ENCODE measurements at places on chromosomes 7 and 10.

DNA sequence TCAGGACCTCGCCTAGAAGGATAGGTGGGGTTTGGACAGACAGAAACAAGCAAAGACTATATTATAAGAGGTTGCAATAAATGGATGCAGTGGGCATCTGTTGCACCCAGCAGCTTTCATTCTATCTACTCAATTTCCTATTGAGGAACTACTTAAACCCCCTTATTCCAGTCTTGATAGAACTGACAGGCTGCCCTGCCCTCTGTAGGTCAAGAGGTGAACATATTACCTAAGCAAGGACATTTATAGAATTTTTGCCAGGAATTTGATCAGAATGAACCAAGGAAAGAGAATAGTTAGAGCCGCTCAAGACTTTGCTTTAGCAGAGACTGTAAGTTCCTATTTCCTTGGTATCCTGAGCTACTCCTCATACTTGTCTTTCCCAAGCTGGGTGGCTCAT lies 9.5 kb downstream of the VTI1A start:
- no peak for DNase-seq

GRCh38 chr7:150325901-150326300 lies 2.6 kb upstream of the ACTR3C start:
- DNase-seq: no peak

DNA sequence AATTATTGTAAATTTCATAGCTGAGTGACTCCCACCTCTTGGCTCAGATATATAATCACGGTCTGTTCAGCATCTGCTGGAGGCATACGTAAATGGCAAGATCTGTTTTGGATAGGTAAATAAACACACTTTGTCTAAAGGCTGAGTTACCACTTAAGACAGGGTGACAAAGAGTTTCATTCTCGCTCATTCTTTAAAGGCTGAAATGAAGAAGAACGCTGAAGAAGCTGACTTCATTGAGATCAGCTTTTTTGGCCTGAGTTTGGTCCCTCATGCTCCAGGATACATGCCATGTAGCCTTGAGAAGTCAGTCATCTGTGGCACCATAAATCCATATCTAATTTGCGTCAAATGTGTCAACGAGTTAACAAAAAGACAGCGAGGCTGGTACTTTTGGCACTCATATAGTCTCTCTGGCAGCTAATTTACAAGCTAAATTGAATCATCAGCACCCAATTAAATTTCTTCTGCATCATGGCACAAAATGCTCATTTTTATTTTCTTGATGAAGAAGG lies 309.9 kb downstream of the GPAM start:
- DNase-seq: no peak

DNA sequence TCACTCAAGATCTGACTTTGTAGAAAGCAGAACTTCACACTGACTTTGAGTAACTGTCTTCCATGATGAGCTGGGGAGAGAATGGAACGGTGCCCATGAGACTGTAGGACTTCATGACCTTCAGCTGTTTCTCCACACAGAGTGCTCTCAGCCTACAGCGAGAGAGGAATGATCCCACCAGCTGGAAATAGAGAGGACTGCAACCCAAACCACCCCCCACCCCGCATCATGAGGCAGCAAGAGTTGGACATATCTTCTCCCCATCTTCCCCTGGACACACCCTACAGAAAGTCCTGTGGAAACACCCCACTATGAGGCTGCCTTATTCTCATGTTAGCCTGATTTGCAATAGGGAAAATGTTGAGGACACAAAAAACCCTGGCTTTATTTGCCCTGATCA lies 312.5 kb downstream of the PAXIP1 start:
- DNase-seq: no peak

DNA sequence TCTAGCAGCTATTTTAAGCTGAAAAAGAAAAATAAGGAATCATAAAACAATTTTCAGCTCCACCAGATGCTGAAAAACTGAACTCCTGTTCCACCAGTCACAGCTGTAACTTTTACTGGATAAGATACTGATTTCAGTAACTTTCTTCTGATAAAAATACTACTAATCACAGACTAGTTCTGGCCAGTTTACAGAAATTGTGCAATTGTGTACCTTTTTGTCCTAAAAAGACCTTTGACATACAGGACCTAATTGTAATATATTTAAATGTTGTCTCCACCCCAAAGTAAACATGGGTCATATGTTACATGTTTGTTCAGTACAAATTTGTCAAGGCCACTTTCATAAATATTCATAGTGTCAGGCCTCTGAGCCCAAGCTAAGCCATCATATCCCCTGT lies 27.1 kb upstream of the PIP start:
- no peak for DNase-seq

DNA sequence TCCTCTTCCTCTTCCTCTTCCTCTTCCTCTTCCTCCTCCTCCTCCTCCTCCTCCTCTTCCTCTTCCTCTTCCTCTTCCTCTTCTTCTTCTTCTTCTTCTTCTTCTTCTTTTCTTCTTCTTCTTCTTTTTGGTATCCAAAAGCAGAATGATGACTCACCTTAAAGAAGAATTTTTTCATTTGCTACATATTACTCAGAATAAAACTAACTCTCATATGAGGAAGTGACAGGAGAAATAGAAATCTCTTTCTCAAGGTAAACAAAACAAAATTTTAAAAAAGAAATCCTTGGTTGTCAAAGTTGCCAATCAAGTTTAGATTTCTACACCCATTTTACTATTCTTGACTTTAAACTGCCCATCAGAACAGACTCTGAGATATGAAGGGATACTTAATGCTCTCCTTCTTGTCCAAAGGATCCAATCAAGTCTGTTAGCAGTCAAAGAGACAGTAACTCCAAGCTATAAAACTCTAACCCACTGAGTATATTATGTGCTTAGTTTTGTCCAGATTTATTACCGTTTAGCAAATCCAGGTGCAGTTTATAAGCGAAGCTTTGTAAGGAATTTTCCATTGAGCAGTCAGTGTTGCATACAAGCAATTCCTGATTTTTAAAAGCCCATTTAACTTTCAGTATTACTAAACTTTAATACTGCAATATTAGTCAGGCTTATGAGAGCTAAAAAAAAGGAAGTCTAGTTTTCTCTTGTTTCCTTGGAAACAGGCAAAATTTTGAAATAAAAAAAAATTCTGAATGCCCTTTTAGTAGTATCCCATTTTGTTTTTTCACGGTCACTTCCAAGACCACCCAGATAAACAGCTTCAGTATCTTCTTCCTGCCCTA lies 43.1 kb upstream of the SNX13 start:
- no peak for DNase-seq

- no peak for DNase-seq
Measured at GRCh38 chr10:11294831-11295450, 277.3 kb downstream of the CELF2 start.

GRCh38 chr7:106294334-106294733 lies 9.6 kb upstream of the NAMPT start:
- DNase-seq: no peak
